GM12878 (cell line): ENCODE measurements at places on chromosomes 12 and 14.

DNA sequence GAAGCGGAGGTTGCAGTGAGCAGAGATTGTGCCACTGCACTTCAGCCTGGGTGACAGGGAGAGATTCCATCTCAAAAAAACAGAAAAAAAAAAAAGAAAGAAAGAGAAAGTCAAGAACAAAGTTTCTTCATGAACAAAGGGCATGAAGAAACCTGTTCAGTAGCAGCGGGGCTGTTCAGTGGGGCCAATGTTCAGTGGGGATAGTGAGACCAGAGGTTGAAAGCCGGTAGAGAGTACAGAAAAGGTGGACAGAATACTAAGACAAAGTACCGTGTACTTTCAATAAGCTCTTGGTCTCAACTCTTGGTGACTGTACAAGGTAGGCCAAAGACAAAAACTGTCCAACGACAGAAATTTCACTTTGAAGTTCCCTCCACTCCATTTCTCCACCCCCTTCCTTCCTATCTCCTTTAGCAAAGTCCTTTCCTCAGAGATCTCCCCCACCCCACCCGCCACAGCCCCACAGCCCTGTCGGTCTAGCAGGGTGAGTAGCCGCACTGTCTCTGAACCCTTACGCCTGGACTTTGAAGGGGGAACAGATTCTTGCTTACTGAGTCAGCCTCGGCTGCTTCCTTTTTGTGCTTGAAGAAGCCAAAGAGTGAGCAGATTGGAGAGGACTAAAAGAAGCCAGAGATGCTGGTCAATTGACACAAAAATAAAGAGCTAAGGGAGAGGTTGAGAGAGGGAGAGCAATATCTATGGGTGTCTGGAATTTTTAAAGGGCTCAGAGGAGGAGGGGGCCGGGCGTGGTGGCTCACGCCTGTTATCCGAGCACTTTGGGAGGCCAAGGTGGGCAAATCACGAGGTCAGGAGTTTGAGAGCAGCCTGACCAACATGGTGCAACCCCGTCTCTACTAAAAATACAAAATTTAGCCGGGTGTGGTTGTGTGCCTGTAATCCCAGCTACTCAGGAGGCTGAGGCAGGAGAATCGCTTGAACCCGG, 44.2 kb upstream of the FOS start:
- no peak for DNase-seq

DNA sequence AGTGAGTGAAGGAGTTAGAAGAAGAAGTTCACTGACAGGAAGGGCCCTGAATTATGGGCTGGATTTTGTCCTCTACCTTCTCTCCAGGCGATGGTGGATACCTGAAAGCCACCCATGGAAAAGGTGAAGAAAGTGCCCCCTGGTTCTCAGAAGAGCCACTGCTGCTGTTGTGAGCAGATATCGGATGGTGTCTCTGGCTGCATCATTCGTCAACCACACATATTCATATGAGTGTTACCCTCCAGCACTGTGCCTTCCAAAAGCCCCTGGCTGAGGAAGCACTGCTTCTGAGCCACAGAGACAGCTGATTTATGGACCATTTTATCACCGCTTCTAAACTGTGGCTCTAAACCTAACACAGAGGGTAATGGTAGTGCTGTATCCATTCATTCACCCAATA, 2.0 kb upstream of the ACTN1 start:
- DNase-seq: no peak

- no peak for DNase-seq
Observed at GRCh38 chr12:39682689-39683477, 63.3 kb upstream of the ABCD2 start.

GRCh38 chr14:93049315-93049714, 66.4 kb downstream of the ITPK1 start:
- DNase-seq: no peak

DNA sequence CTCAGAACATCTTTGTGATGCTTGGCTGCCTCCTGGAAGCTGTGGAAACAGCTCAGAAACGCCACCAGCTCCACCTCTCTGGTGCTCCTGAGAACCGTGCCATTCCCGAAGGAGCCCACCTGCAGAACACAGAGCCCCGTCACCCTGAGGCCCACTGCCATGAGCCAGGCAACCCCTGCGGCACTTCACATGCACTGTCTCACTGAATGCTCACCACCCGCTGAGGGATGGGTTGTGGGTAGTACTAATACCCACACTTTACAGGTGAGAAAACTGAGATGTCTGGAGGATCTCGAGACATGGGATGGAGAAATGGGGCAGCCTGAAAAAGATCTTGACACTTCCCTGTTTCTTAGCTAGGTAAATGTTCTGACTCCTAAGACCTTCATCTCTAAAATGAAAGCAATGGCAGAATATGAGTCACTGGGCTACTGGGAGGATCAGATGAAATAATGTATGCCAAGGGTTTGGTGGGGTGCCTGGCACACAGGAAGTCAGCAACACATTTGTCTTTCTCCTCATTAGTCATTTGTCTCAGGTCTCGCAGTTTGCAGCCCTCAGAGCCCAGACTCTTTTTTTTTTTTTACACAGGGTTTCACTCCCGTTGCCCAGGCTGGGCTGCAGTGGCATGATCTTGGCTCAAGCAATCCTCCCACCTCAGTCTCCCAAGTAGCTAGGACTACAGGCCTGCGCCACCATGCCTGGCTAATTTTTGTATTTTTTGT, 5.3 kb downstream of the OASL start:
- peak; percentile 38 for DNase-seq

GRCh38 chr14:69688299-69688649, 76.9 kb downstream of the SUSD6 start:
- DNase-seq: no peak

DNA sequence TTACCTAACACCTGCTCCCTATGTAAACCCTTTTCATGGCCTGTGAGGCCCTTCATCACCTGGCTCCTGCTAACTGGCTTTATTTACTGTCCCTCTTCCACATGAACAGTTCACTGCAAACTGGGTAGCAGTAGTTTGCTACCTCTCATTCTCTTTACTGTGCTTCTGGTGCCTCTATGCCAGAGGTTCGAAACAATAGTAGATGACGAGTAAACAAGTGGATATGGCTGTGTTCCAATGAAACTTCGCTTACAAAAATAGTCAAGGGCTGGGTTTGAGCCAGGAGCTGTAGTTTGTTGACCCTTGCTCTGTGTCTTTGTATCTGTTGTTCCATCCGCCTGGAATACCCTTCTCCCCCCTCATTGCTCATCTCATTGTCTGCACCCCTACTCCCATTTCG, 233.6 kb upstream of the RMST start:
- DNase-seq: no peak

DNA sequence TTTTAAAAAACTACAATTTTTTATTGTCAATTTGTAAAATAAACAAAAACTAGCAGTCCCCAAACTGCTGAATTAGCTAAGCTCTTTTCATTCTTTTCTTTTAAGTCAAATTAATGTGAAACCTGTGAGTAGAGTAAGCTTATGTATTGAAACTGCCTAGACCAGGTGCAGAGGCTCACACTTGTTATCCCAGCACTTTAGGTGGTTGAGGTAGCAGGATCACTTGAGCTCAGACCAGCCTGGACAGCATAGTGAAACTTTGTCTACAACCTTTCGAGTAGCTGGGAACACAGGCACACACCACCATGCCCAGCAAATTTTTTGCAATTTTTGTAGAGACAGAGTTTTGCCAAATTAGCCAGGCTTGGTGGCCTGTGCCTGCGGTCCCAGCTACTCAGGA, 26.4 kb downstream of the SCFD1 start:
- DNase-seq: no peak

DNA sequence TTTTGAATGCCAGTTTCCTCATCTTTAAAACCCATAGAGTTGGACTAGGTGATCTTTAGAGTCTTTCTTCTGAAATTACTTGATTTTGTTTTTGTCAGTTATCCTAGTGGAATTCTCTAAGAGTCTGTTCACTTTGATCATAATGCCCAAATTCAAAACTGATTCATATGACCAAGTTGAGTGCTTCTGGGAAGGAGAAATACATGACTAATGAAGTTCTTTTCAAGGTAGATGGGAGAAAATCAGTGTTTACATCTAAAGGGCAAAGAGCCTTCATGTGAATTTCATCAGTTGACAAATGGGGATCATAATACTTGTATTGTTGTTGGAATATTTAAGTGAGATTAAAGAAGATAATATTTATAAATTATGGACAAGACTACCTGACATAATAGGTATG, 53.2 kb downstream of the ERC1 start:
- no peak for DNase-seq

GRCh38 chr14:81589381-81590065, 55.9 kb upstream of the SEL1L start:
- no peak for DNase-seq

DNA sequence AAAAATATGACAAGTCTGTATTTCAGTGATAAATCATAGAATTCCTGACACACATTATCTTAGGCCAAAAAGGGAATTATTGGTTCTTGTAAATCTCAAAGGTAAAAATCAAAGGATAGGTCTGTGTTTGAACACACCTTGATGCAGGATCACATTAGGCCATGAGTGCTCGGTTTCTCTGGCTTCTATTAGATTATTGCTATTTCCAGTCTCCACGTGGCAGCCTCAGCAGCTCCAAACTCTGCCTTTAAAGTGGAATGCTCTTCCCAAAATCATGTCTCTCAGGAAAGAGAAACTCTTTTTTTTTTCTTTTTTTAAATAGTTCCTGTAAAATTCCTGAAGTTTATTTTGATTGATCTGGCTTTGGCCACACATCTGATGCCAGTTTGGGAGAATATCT, 105.6 kb upstream of the FRMD6 start:
- DNase-seq: no peak

GRCh38 chr14:57870686-57871457, 5.0 kb upstream of the SLC35F4 start:
- no peak for DNase-seq

DNA sequence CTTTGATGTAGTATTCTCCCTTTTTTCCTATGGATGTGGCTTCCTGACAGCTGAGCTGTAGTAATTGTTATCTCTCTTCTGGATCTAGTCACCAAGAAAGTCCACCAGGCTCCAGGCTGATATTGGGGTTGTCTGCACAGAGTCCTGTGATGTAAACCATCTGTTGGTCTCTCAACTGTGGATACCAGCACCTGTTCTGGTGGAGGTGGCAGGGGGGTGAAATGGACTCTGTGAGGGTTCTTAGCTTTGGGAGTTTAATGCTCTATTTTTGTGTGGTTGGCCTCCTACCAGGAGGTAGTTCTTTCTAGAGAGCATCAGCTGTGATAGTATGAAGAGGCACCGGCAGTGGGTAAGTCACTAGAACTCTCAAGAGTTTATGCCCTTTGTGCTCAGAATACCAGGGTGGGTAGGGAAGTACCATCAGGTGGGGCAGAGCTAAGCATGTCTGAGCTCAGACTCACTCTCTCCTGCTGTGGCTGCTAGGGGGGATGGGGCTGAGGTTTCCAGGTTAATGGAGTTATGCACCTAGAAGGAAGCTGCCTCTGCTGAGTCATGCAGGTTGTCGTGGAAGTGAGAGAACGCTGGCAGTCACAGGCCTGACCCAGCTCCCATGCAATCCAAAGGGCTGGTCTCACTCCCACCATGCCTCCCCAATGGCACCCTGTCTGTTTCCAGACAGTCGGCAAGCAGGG, 3.0 kb upstream of the TAS2R14 start:
- DNase-seq: peak; percentile 9

DNA sequence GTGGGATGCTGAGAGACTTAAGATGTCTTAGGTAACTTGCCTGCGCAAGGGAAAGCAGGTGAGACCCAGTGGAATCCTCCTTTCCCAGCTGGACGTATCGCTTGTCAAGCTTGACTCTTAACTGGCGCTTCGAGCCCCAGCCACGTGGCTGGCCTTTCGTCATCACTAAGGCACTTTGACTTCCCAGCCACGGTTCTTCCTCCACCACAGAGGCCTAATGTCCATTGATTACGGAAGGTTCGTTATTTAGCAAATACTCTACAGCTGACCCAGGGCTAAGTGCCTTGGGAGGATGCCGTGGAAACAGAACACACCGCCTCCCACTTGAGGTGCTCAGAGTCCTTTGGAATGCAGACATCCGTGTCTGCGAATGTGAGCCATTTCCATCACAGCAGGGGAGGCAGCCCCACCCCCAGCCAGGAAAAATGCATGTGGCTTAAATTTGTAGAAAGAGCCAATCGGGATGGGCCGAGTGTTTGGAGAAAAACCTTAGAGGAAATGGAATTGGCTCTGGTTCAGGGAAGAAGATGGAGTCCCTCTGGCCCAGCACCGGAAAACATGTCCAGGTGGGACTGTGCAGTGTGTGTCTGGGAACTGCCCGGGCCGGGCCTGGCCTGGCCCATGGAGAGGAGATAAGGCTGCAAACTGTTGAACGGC, 115.7 kb downstream of the PLXNC1 start:
- DNase-seq: no peak

DNA sequence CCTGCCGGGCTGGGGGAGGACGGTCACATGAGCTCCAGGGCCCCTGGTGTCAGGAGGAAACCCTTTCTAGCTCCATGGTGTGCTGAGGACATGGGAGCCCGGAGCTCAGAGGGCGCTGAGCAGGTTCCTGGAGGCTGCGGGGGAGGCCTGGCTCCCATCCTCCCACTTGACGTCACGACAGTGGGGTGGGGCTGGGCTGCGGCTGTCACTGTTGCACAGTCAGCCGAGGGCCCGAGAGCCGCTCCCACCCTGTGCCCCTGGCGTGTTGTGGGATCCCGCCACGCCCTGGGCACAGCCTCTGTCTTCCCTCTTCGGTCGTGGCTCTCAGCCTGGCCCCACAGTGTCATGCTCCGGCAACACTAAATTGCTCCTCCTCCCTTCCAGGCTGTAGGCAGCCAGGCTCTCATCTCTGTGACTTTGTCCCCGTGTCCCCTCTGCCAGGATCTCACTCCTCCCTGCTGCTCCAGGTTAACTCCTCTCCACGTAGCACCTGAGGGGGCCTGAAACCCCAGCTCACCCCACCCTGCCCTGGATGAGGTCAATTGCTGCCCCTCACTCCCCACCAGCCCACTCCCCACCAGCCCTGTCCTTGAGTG, 33.0 kb downstream of the BEGAIN start:
- no peak for DNase-seq

- DNase-seq: no peak
Observed at GRCh38 chr12:127550271-127550670, 716.7 kb upstream of the TMEM132C start.

GRCh38 chr14:56351861-56352260, 227.7 kb upstream of the TMEM260 start:
- no peak for DNase-seq

DNA sequence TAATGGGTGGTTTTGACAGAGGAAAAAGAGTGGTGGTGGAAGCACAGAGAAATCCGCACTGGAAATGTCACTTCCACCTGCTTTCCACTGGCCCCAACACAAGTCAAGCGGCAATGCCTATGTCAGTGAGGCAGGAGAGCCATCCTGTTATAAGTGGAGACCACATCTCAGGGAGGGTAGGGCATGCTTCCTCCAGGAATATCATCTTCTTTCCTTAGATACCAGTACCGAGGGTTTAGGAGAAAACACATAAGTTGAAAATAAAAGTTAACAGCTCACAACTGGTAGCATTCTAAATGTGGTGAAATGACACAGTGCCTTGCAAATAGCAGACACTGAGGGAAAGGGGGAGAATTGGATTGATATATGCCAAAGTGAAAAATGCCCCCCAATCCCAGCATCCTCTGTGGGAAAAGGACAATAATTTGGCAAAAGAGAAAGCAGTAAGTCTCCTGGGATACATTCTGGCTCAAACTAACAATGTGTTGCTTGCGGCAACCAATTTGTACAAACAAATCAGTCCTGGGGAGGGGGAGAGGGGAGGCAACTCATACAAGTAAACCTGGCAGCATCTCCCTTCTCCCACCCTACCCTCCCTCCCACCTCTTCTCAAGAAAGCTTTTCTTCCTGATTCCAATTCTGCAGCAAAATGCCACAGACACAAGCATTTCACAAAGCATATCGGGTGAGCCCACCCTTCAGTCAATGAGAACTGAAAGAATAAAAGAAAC, 57.1 kb downstream of the STON2 start:
- DNase-seq: no peak
